ENCODE measurements at places on chromosomes 13 and 19.

DNA sequence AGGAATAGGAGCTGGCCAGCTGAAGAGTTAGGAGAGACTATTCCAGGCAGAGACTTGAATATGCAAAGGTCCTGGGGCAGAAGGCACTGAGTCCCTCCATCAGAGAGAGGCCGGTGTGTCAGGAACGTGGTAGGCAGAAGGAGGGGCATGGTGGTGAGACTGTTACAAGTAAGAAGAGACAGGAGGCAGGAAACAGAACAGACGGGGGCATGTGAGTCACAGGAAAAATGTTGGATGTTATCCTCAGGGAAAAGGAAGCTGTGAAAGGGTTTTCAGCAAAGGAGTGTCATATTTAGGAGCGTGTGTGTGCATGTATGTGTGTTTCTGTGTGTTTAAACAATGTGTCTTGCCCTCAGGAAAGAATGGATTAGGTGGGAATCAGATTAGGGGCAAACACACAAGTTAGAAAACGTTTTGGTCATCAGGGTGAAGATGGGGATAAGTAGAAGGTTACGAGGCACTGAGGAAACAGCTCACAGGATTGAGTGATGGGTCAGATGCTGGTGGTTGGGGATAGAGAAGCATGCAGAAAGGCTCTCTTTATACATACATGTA lies 1.1 kb downstream of the EDDM13 start:
- ATAC-seq, result peak; percentile 65

GRCh38 chr13:21420706-21421105 lies 38.4 kb downstream of the ZDHHC20 start:
- peak; percentile 91 for ATAC-seq

DNA sequence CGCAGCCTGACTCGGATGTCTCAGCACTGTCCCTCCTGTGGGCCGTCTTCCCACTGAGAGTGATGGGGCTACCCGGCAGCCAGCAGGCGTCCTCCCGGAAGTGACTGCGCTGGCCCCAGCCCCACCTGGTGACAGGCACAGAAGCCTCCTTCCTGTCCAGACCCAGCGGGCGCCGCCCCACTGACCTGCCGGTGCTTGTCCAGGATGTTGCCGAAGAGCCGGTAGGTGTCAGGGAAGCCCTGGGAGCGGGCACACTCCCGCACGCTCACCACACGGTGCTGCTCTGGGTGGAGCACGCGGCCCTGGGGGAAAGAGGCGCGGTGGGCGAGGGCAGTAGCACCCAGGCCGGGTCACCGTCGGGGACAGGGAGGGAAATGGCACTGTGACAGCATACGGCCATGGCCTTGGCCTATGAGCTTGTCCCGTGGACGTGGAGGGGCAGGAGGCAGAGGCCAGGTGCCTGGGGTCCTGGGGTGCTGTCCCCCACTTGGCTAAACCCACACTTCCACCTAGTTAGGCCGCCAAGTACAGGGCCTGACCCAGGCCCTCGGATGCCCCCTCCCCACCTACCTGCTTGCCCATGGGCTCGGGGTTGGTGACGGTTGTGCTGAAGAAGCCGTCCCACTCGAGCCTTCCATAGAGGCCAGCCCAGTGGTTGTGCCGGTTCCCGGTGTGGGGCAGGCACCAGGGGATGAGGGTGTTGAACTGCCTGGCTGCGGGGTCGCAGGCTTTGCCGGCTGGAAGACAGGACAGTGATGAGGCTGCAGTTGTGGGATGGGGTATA lies 16.0 kb upstream of the EIF3G start:
- no peak for ATAC-seq

DNA sequence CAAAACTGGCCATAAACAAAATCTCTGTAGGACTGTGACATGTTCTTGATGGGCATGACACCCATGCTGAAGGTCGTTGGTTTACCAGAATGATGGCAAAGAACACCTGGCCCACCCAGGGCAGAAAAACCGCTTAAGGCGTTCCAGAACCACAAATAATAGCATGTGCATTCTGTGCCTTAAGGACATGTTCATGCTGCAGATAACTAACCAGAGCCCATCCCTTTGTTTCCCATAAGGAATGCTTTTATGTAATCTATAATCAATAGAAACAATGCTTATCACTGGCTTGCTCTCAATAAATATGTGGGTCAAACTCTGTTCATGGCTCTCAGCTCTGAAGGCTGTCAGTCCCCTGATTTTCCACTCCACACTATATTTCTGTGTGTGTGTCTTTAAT lies 11.2 kb upstream of the ZNF578 start:
- no peak for ATAC-seq

DNA sequence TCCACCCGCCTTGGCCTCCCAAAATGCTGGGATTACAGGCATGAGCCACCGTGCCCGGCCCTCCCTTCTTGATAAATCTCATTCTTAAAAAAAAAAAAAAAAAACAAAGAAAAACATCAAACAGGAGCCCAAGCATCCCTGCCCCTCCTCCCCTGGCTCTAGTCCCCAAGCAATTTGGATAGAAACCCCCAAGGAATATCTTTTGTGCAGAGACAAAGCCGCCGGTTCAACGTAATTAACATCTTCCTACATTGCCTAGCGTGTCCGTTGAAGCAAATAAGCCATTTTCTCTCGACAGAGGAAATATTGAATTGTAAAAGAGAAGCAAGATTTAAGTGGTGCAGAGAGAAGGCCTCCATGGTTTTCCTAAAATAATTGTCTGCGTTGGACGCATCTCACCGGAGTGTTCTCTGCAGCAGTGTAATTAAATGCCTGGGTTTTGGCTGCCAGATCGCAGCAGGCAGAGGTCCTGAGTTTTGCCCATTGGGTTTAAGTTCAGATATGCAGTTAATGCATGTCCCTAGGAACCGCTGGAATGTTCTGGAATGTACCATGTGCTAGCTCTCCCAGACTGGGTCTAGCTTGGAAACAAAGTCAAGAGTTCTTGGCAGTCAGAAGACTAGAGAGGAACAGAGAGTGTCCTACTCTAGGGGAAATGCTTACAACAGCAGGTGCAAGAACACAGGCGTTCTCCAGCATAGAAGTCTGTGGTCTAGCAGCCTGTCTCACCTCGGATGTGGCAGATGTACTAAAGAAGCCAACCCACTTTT lies 30.8 kb downstream of the PIN1 start:
- ATAC-seq, result no peak

- no peak for ATAC-seq
These were observed 2.2 kb downstream of the SBNO2 start for GRCh38 chr19:1171755-1172352.

- no peak for ATAC-seq
These were observed 286.8 kb downstream of the SLITRK6 start for GRCh38 chr13:85512421-85512820.

DNA sequence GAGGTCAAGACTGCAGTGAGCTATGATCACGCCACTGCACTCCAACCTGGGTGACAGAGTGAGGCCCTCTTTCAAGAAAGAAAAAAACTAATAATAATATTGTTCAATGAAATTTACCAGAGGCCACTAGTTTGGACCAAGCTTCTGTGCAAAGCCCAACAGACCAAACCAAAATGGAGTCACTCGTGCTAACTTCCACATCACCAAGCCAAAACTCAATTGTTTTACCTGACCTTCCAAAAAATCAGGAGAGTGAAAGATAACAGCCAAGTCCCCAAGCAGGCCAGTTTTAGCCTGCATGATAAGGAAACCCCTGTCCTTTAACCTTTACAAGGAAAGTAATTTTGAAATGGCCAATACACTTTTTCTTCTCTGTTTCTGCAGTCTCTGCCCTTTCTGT lies 20.0 kb downstream of the LYPD3 start:
- ATAC-seq, result no peak

DNA sequence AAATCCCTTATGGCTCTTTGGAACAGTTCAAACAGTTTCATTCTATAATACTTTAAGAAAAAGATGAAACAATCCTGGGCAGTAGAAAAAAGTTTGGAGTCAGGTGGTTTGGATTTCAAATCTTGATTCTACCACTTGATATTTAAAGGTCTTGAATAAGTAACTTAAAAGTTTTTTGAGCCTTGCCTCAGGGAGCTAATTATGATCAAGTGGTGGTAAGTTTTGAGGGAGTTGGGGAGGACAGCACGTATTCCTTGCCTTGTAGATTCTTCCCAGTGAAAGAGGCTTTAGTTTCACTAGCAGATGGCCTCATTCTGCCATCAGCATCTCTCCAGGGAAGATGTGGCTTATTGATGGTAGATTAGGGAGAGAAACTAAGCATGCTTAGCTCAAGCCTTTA lies 168.4 kb upstream of the CSNK1A1L start:
- ATAC-seq, result no peak

DNA sequence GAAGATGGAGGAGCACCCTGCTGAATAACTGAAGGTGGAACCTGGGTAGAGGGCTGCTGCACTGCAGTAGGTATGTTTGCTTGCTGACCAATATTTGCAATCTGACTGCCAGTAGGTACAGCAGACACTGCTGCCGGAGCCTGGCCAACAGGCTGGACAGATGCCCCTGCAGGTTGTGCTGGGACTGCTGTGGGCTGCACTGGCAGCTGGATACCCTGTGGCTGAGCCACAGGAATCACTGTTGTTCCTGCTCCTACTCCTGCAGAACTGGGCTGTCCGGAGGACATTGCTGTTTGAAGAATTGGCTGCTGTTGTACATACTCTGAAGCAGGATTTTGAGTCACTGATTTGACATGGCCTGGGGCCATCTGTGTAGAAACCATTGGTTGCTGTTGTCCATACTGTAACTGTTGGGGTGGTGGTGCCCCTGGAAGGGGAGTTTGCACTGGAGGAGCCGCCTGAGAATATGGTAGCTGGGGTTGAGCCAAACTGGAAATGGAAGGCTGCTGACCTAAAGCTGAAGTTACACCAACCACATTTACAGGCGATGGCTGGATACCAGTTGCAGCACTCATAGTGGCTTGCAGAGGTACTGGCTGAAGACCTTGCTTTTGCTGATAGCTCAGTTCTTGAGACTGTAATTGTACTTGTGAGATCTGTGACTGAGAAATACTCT lies 2.2 kb downstream of the TSC22D1 start:
- ATAC-seq, result peak; percentile 55
